Upper lobe of left lung (tissue), 6 donors: ENCODE measurements at places on chromosomes 12 and 14. TPM values are rescaled to one million over a fixed set of nuclear protein-coding genes. Genes with fewer than 3 reads are reported as not detected.

DNA sequence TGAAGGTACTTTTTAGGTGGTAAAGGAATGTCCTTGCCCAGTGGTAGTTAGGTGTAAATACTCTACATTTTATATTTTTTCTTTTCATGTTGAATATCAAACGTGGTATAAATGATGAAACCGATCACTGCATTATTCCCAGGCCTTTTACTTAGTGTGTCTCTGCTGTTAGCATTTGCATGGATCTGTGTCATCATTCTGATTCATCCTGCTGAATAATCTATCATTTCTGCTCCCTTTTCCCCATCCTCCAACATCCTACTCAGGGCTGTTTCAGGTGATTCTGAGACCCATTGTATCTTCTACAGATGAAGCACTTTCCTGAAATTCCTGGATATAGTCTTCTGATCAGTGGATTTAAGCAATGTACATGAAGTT is 61.0 kb upstream of the PTHLH start:
- no peaks in the 10 kb centered on the region for H3K36me3 ChIP-seq
- no peak for DNase-seq

- H3K4me1 ChIP-seq, result no peaks in the 10 kb centered on the region
- no peak for DNase-seq
- H3K27me3 ChIP-seq, result no peaks in the 10 kb centered on the region
These were observed 111.1 kb downstream of the SMOC1 start for GRCh38 chr14:69990323-69990722.

DNA sequence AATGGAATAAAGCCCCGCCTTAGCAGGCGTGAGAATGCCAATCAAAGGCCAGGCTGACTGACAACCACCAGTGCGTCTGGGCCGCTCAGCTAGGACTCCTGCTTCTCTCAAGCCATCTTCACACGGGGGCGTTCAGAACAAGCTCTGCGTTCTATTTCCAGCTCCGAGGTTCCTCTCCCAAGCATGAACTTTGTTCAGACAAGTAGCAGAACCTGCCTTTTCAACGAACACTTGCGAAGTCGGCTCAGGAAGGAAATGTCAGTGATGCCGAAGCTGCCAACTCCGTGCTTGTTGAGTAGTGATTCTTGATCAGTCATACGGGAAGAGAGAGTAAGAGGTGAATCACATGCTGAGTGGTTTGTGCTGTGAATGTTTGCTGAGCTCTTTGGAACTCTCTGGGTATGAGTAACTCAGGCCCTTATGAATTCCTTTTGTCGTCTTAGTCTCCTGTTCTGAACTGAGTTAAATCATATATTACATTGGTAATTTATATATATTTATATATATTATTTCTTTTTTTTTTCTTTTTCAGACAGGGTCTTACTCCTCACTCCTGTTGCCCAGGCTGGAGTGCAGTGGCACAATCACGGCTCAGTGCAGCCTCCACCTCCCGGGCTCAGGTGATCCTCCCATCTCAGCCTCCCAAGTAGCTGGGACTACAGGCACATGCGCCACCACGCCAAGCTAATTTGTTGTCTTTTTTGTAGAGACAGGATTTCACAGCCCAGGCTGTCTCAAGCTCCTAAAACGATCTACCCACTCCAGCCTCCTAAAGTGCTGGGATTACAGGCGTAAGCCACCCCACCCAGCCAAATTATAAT is 29.4 kb upstream of the BCL7A start:
- peaks cover 5% of the 10 kb centered on the region for H3K4me1 ChIP-seq
- peak; percentile 87 for DNase-seq
- H3K27me3 ChIP-seq, result no peaks in the 10 kb centered on the region
- peak overlapping the region; percentile 69 for H3K27ac ChIP-seq
- no peak overlapping the region for H3K4me3 ChIP-seq

Gene JDP2
- total RNA-seq, result 150 TPM

Gene CHGA
- total RNA-seq, result 0.46 TPM
